Posterior vena cava (tissue), 2 donors: ENCODE measurements at places on chromosomes 13 and 19. TPM values are rescaled to one million over a fixed set of nuclear protein-coding genes. Genes with fewer than 3 reads are reported as not detected.

The PLVAP gene
- total RNA-seq = 181 TPM

The ZNF765 gene
- 9.3 TPM for total RNA-seq

The EID2B gene
- total RNA-seq = 2.4 TPM

The GSX1 gene
- total RNA-seq = not detected

The FUT2 gene
- not detected for total RNA-seq

The RNF113B gene
- not detected for total RNA-seq

The ARHGEF18 gene
- 17.6 TPM for total RNA-seq

The GPR180 gene
- 6.5 TPM for total RNA-seq

The CFAP97D2 gene
- total RNA-seq = not detected
